ENCODE measurements at places on chromosomes 6 and 20.

- DNase-seq: peak; percentile 77
Observed at GRCh38 chr6:137799950-137800568, 67.0 kb upstream of the TNFAIP3 start.

DNA sequence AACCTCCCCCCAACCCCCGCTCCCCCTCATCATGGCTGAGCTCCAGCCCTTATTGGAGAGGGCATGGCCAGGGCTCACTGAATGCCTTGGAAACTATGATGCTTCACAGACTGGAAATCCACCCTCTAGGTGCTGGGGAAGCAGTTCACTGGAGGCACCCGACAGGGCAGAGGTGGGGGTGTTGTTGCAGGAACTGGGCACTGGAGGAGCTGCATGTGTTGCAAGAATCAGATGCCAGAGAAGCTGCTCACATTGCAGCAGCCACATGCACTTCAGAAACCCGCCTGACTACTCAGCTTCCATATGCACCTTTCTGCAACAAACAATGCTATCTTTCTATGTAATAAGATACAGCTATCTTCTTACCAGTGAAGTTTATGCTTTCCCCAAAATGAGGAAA is 7.9 kb upstream of the TBPL1 start:
- DNase-seq: no peak

- no peak for DNase-seq
Observed at GRCh38 chr6:112903361-112903760, 556.2 kb downstream of the RFPL4B start.

DNA sequence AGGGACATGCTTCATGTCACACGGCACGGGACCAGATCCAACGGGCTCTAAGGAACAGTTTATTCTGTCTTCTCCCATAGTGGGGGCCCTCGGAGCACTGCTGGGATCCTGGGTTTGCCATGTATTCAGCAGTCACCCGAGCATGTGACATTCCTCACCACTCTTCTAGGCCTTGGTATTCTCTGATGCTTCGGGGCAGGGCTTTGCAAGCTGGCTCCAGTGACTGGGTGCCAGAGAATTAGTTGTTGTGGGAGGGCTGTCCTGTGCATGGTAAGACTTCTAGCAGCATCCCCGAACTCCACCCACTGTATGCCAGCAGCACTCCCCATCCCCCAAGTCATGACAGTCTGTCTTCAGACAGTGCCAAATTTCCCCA is 5.4 kb downstream of the CCN5 start:
- DNase-seq: peak; percentile 69

DNA sequence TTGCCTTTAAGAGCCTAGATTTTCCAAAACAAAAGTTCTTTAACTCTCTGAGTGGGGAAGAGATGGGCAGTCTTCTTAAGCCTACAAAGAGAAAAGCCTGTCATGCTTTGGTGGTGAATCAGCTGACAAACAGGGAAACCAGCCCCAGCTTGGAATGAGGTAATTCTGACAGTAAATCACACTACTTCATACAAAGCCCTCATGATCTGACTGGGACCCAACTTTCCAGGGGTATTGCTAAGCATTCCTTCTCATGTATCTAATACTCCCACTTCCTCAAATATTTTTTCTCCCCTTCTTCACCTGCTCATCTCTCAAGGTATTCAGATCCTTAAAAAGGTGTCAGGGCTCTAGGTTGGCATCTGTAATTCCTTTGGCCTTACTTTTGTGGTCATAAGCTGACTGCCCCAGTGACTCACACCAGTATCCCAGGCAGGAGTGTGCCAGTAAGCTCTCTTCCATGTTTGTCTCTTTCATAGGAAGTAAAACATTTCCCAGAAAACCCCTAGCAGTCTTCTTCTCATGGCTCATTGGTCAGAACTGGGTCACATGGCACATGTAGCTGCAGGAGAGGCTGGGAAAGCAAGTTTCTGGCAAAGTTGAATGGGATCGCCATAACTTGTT is 15.0 kb upstream of the TBC1D22B start:
- DNase-seq: no peak

GRCh38 chr6:112634376-112634775 is 287.2 kb downstream of the RFPL4B start:
- DNase-seq: no peak

GRCh38 chr6:167266830-167267555 is 24.1 kb upstream of the UNC93A start:
- DNase-seq: no peak

- no peak for DNase-seq
Observed at GRCh38 chr6:6997263-6998193, 110.2 kb upstream of the RREB1 start.

- DNase-seq: peak; percentile 93
Observed at GRCh38 chr20:20076297-20077065, 24.1 kb downstream of the CFAP61 start.

DNA sequence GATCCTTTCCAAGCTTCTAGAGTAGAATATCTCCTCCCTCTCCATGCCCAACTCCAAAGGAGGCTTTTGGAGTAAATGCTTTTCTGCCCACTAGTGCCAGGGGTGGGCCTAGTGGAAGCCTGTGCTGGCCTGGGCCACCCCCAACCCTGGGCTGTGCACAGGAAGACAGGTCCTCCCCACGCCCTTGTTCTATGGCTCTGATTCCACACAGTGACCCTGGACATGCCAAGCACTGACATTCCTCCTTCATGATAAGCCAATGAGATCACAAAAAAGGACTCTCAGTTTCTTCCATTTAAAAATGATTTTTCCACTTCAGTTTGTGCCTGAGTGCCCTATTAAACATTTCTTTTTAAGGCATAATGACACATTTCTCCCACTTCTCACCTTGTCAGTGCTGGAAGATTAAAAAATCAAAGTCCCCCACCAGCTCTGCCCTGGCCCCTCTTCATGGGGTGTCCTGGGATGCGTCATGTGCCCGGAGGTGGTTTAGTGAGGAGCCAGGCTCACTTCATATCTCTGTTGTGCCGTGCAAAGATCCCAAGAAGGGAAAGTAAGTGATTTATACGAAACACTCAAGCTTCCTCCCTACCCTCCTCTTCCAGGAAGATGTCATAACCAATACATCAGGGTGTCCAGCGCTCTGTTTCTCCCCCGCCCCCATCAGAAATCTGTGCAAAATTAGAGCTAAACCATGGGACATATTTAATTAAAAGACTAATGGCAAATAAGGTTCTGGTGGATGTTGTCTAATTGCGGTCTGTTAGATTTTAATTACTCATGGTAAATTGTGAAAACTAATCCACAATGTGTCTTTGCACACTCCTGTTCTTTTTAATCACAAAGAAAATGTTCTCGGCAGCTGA is 255.0 kb downstream of the NRN1 start:
- DNase-seq: no peak

DNA sequence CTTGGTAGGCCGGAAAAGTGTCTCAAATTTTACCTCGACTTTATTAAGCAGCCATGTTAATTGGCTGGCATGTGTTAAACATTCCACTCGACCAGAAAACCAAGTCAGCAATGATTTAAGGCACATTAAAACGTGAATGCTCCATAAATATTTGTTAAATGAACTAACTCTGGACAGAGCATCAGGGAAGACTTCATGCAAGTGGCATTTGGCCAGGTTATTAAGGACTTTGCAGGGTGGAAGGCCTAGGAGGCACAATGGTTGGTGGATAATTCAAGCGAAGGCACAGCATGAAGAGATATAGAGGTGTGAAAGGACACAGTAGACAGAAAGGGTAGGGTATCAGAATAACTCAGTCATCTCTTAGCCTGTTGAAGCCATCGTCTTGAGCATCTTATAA is 23.0 kb downstream of the ELOVL5 start:
- no peak for DNase-seq

GRCh38 chr20:40472905-40473304 is 216.1 kb downstream of the MAFB start:
- DNase-seq: no peak

DNA sequence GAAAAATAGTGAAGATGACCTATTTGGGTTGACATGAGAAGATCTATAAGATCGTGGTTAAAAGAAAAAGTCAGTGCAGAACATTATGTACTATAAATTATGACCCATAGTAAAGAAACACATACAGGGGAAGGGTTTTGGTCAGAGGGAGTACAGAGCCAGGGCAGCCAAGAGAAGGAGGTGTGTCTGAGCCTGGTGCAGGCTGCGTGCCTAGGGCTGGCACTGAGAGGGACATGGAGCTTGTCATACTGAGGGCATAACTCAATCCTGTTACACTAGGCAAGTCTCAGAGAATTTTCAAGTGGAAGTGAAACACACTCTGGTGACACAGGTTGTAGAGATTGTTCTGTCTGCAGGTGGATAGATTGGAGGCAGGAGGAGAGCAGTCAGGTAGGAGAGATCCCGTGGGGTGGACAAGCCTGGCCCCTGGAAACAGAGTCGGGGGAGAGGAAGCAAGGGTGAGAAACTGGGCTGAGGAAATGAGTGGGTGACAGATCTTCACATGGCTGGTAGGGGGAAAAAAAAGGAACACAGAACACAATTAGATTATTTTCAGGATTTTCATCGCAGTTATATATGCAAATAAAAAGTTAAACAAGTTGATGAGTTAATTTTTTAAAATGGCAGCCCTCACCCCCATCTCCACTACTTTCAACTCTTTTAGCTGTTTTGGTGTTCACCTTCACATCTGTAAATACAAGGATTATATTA is 18.5 kb upstream of the RNF39 start:
- no peak for DNase-seq

DNA sequence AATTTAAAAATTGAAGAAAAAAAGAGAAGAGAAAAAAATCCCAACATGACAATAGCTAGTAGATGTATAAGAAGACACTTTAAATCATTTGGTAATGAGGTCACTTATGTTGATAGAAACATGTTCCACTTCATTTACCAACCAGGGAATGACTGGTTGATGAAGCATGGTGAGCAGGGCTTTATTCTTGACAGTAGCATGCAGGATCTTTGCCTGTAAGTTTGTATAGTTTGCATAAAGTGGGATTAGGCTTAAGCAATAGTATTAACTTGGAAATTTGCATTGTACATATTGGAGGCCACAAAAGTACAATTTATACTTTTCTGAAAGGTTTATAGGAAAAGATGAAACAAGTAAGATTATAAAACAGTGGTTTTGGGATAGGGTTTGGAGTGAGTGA is 67.0 kb downstream of the NOX3 start:
- no peak for DNase-seq
